GM20000 (cell line): ENCODE measurements at places on chromosomes 4 and X.

- DNase-seq: no peak
Measured at GRCh38 chr4:1333256-1333655, 13.8 kb upstream of the UVSSA start.

GRCh38 chr4:99436462-99436861 lies 1.3 kb upstream of the ADH7 start:
- DNase-seq: no peak

DNA sequence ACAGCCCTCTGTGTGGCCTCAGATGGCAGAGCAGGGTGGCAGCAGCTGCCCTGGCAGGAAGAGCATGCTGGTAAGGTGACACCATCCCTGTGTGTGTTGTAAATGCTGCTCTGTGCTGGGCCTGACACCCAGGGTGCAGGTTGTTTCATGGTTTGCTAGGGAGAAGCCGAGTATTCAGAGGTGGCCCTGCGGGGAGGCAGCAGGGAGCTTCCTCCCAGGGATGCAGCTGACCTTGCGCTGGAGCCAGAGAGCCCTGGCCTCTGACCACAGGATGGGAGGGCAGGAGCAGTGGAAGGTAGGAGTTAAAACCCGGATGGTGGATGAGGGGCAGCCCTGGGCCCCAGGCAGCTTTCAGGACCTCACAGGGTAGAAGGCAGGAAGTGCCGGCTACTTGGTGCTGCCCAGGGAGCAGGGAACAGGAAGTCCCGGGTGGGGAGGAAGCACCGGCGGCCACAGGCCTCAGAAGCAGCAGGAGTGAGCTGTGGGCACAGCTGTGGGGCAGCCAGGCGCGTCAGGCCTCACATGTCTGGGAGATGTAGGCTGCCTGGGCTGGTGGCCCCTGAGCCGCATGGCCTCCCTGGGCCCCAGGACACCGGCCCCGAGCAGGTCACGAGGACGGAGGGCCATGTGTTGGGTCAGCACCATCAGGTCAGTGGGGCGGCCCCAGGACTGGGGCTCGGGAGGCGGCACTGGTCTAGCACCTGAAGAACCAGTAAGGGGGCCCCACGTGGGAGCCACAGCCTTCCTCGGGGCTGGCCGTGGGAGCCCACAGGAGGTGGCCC lies 19.1 kb downstream of the SH3BP2 start:
- DNase-seq: peak; percentile 78

GRCh38 chr4:87227751-87228151 lies 7.3 kb upstream of the KLHL8 start:
- no peak for DNase-seq

- no peak for DNase-seq
Measured at GRCh38 chr4:167218022-167218608, 16.2 kb downstream of the SPOCK3 start.

GRCh38 chr4:70722199-70722791 lies 531 bp downstream of the RUFY3 start:
- DNase-seq: no peak

GRCh38 chr4:64774626-64775025 lies 365.4 kb upstream of the TECRL start:
- DNase-seq: no peak
